Stimulated activated CD4-positive, alpha-beta T cell treated with anti-CD3 and anti-CD28 coated beads, TNF-alpha, amount 100 ng/mL, for 24 hours (primary cell): ENCODE measurements at places on chromosomes 16 and 17.

DNA sequence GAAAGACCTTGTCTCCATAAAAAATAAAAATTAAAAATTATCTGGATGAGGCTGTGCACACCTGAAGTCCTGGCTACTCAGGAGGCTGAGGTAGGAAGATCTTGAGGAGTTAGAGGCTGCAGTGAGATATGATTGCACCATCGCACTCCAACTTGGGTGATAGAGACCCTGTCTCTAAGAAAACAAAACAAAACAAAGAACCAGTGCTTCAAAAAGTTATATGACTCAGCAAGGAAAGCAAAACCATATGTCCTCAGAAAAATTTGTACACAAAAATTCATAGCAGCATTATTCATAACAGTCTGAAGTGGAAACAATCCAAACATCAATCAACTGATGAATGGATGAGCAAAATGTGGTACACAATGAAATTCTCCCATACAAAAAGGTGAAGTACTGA, 48.9 kb downstream of the SLFN5 start:
- DNase-seq, result no peak

DNA sequence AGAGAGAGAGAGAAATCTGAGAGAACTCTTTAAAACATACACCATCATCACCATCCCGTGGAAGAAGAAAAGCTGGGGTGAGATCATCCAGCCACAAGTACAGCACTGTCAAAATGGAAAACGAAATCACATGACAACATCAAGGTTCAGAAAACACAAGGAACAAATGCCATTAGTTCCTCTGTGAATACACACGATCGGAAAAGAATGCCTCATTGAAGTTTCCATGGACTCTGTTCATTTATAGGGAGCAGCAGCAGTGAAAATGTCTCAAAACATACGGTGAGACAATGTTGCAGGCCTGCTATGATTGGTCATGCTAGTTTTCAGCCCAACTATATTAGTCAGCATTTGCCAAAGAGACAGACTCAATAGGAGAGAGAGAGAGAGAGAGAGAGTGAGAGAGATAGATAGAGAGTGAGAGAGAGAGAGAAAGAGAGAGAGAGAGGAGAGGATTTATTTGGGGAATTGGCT, 4.4 kb downstream of the CFAP97D1 start:
- no peak for DNase-seq

- no peak for DNase-seq
Measured at GRCh38 chr17:81049372-81049911, 14.5 kb downstream of the BAIAP2 start.

GRCh38 chr16:88616320-88616719, 22.1 kb upstream of the IL17C start:
- no peak for DNase-seq

GRCh38 chr16:11886881-11887280, 28.9 kb downstream of the GSPT1 start:
- DNase-seq, result no peak

DNA sequence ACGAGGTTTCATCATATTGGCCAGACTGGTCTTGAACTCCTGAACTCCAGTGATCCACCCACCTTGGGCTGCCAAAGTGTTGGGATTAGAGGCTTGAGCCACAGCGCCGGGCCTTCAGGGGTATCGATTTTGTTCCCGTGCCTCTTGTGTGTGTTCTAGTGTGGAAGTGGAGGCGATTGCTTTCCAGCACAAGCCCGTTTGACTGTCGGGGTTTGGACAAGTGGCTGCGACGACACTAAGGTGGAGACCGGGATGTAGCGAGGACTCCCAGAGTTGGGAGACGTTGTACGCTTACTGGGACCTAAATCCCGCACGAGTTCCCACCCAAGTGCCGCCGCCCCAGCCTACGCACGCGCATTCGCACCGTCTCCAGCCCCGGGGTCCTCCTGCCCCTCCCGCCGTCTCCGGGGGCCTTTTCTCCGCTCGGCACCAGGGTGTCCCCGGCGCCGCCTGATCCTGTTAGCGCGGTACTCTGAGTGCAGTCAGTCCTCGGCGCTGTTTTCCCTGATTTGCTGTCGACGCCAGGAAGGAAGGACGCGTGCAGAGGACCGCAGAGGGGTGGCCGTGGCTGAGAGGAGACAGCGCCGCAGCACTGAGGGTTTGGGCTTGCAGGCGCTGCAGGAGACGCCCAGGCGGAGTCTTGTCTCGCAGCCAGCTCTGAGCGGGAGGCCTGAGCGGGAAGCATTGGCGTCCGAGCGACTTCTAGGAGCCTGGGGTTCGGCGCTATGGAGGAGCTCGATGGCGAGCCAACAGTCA, at the start of gene NUP85:
TSS of gene NUP85 (plus strand) at position 643 of the 756 bp plus-strand sequence. CDS start at position 726, 83 bp downstream.
- peak; percentile 82 for DNase-seq

DNA sequence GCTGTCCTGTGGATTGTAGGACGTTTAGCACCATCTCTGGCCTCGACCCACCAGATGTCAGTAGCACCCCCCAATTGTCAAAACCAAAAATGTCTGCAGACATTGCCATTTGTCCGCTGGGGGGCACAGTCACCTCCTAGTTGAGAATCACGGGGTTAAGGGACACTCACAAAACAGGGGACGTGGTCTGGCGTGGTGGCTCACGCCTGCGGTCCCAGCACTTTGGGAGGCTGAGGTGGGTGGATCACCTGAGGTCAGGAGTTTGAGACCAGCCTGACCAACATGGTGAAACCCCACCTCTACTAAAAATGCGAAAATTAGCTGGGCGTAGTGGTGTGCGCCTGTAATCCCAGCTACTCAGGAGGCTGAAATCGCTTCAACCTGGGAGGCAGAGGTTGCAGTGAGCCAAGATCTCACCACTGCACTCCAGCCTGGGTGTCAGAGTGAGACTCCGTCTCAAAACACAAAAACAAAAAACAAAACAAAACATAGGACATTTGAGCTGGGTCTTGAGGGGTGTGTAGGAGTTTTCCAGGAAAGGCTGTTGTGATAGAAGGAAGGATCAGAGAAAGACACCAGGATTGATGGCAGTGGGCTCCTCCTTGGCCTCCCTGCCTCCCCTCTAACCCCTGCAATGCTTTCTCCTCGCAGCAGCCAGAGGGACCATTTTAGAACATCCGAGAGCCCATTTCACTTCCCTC, 171.8 kb upstream of the GSE1 start:
- DNase-seq, result no peak
